T-cell (primary cell): ENCODE measurements at places on chromosomes 11 and 22. TPM values are rescaled to one million over a fixed set of nuclear protein-coding genes. Genes with fewer than 3 reads are reported as not detected.
A peak's percentile ranks its signal among the peaks of the same experiment; 100 is the strongest.

PKNOX2 gene
- not detected for total RNA-seq

DNA sequence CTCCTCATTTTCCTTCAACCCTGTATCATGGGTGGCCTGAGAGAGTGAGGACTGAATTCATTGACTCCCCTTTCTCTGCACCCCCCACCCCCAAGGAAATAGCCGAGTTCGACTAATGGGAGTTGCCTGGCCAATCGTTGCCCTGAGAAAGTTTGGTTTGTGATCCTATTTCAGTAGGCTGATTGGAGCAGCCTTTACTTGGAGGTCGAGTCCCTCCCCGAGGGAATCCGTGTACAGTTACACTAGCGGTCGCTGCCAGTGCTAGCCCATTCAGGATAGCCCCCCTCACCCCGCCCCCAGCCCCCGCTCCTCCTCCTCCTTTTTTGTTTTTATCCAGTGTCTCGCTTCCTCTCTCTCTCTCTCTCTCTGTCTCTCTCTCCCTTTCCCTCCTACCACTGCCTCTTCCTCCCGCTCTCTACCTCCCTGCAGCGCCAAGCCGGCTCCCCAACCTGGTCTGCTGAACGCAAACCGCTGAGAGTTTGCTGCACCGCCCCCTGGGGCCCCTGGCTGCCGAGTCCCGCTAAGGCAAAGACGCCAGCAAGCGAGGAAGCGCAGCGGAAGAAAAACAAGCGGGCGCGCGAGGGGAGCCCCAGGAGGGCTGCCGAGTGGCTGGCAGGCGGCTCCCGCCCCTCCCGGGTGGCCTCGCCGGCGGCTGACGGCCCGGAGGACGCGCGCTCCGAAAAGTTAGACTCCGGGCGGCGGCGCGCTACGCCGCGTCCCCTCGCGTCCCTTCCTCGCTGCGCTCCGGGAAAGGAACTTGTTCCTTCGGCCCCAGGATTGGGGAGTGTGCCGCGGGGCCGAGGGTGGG lies at the start of gene GRAMD1B:
Gene GRAMD1B (plus strand): TSS at position 357 of the 808 bp plus-strand sequence. CDS start 524 bp downstream, outside the sequence.
- peak within 1 kb of the TSS; percentile 66 for H3K4me3 ChIP-seq
- H3K27me3 ChIP-seq, result peaks cover 2% of the 10 kb centered on the region
- DNase-seq, result peak; percentile 79
- peaks cover 11% of the 10 kb centered on the region for H3K4me1 ChIP-seq
- no peaks in the 10 kb centered on the region for H3K36me3 ChIP-seq

GRCh38 chr22:17100621-17101020 lies 15.8 kb downstream of the IL17RA start:
- peaks cover 87% of the 10 kb centered on the region for H3K4me1 ChIP-seq
- peaks cover 16% of the 10 kb centered on the region for H3K36me3 ChIP-seq
- no peak for DNase-seq
- H3K27me3 ChIP-seq, result no peaks in the 10 kb centered on the region

C1QTNF4 gene
- total RNA-seq, result 2.0 TPM

APOBEC3G gene
- 70.1 TPM for total RNA-seq

CRYAB gene
- total RNA-seq, result 0.49 TPM

DNA sequence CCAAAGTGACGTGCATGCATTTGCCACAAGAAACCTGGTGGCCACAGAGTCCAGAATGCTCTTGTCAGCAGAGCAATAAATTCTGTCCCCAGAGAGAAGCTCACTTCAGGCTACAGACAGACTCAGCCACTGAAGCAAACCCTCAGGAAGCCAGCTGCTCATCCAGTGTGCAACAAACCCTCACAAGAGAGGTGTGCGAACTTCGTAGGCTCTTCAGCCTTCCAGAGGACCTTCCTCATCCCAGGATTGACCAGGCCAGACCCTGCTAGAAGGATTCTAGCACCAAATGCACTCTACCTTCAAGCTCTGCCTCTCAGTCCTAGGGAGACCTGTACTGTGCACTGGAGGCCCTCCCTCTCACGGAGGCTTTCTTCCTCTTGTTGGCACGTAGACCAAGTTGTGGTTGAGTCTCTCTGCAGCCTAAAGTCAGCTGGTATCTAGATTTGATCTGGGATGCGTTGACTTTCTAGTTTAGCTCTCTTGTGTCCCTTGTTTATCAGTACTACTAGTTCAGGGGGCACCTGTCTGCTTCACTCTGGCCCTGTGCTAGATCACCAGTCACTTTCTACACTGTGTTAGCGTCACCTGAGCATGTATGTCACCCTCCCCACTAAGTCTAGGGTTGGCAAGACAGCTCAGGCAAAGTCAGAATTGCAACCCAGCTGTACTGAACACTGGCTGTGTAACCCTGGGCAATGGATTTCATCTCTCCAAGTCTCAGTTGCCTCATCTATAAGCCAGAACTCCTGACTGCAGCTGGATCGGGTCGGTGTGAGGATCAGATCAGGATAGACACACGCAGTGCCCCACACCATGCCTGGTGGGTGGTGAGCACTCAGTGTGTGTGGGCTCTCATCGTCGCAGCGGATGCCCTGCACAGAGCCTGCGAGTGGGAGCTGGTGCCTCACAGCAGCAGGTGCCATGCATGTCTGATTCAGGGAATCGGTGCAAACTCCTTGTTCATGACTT lies 22.1 kb upstream of the TMPRSS13 start:
- peak overlapping the region; percentile 85 for H3K27ac ChIP-seq
- peak; percentile 42 for DNase-seq
- H3K4me3 ChIP-seq, result peak overlapping the region; percentile 35

DNA sequence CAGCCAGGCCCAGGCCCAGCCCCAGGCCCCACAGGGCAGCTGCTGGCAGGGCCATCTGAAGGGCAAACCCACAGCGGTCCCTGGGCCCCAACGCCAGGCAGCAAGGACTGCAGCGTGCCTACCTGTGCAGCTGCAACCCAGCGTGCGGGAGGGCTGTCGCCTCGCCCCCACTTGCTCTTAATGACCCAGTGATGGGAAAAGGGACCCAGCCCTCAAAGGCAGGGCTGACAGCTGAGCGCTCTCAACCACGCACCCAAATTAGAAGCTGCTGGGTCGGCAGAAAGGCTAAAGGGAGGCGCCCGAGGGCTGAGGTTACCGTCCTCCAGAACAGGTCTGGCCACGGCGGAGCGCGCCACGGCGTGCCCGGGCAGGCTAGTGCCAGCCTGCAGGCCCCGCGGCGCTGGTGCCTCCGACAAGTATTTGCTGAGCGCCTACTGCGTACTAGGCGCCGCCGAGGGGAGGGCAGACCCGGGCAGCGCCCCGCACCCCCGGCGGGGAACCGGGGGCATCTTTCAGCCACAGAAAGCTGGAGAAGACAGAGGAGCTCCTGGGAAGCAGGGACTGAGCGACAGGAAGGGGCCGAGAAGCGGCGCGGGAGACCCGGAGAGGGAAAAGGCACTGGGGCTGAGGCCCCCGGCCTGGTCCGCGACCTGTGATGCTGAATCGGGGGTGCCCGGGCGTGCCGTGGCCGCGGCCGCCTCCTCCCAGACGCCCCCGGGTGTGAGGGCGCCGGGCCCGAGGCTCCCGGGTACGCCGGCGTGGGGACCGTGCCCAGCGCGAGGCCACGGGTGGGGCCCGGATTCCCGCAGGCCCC lies 773 bp downstream of the HRAS start:
- no peaks in the 10 kb centered on the region for H3K27me3 ChIP-seq
- no peak for DNase-seq
- no peak overlapping the region for H3K27ac ChIP-seq
- H3K4me3 ChIP-seq, result peak overlapping the region; percentile 65
- H3K4me1 ChIP-seq, result peaks cover 48% of the 10 kb centered on the region

DNA sequence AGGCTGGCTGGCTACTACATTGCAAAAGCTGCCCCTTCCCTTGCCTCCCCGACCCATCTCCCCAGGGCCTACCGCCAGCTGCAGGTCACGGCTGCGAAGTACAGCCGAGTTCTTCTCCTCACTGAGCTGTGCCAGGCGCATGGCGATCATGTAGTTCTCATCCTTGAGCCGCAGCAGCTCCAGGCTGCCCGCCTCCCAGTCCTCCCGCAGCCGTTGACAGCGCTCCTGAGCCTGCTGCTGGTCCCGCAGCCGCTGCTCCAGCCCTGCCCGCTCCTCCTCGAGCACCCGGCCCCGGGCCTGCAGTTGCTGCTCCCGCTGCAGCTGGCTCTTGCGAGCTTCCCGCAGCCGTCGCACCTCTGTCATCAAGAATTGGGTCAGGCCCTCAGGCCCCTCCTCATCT lies 3.3 kb downstream of the CARD10 start:
- H3K27me3 ChIP-seq, result peaks cover 5% of the 10 kb centered on the region
- H3K4me3 ChIP-seq, result no peak overlapping the region
- no peak overlapping the region for H3K27ac ChIP-seq
- H3K36me3 ChIP-seq, result no peaks in the 10 kb centered on the region

TCN2 gene
- total RNA-seq, result 0.26 TPM

UBQLNL gene
- total RNA-seq, result 0.47 TPM
